ENCODE measurements at places on chromosomes 1 and 21.
A peak's percentile ranks its signal among the peaks of the same experiment; 100 is the strongest.

GRCh38 chr1:208717525-208717924, 473.3 kb upstream of the PLXNA2 start:
- DNase-seq = no peak

- peak; percentile 36 for DNase-seq
Observed at GRCh38 chr1:204359474-204360255, at the start of gene PLEKHA6. TSS of gene PLEKHA6 (minus strand) at chr1:204359929. CDS start at chr1:204273727, 86,202 bp downstream.

DNA sequence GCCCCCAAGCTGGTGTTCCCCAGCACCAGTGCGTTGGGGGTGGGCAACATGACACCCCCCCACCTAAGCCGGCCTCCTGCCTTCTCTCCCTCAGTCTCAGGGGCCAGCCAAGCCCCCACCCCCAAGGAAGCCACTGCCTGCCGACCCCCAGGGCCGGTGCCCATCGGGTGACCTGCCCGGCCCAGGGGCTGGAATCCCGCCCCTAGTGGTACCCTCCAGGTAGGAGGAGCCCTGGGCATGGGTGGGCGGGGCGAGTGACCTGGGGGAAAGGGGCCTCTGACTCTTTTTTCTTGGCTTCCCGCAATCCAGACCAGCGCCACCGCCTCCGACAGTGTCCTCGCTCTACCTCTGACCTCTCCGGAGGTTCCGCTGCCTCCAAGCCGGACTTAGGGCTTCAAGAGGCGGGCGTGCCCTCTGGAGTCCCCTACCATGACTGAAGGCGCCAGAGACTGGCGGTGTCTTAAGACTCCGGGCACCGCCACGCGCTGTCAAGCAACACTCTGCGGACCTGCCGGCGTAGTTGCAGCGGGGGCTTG, 1.3 kb upstream of the EFNA4 start:
- no peak for DNase-seq

DNA sequence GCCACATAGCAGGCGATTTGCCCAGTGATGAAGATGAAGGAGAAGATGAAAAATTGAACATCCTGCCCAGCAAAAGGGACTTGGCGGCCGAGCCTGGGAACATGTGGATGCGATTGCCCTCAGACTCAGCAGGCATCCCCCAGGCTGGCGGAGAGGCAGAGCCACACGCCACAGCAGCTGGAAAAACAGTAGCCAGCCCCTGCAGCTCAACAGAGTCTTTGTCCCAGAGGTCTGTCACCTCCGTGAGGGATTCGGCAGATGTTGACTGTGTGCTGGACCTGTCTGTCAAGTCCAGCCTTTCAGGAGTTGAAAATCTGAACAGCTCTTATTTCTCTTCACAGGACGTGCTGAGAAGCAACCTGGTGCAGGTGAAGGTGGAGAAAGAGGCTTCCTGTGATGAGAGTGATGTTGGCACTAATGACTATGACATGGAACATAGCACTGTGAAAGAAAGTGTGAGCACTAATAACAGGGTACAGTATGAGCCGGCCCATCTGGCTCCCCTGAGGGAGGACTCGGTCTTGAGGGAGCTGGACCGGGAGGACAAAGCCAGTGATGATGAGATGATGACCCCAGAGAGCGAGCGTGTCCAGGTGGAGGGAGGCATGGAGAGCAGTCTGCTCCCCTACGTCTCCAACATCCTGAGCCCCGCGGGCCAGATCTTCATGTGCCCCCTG, 3.3 kb downstream of the ZBTB18 start:
- DNase-seq = peak; percentile 16

DNA sequence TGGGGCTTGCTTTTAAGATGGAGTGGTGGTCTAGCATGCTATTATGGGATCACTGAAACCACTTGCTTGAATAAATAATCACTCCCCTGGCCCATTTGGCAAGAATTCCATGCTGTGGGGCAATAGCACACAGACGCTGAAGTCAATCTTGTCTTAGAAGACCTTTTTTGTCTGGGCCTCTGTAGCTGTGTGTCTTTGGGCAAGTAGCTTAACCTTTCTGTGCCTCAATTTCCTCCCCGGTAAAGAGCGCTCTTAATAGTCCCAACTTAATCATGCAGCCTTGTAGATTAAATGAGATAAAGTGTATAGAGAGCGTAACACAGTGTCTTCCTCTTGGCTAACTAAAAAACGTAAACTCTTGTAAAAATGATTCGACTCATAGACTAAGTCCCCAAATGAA, 125.4 kb upstream of the IGSF21 start:
- DNase-seq = no peak
